ENCODE measurements at places on chromosomes 11 and 22. TPM values are rescaled to one million over a fixed set of nuclear protein-coding genes. Genes with fewer than 3 reads are reported as not detected.

ISX gene
- not detected for total RNA-seq

RIMBP3C gene
- 1.2 TPM for total RNA-seq

DNA sequence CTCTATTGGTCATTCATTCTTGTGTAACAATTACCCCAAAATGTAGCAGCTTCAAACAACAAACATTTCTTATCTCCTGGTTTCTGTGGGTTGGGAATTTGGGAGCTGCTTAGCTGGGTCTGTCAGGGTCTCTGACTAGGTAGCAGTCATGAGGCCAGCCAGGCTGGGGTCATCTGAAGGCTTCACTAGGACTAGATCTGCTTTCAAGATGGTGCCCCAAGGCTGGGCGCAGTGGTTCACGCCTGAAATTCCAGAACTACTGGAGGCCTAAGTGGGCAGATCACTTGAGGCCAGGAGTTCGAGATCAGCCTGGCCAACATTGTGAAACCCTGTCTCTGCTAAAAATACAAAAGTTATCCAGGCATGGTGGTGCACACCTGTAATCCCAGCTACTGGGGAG, 13.1 kb upstream of the SPDYC start:
- H3K27ac ChIP-seq = no peak overlapping the region
- H3K36me3 ChIP-seq = no peaks in the 10 kb centered on the region
- peaks cover 15% of the 10 kb centered on the region for H3K27me3 ChIP-seq
- no peak for DNase-seq
- no peak overlapping the region for H3K4me3 ChIP-seq

- no peak overlapping the region for H3K4me3 ChIP-seq
- DNase-seq = no peak
- H3K27me3 ChIP-seq = no peaks in the 10 kb centered on the region
- peaks cover 48% of the 10 kb centered on the region for H3K4me1 ChIP-seq
- peaks cover 5% of the 10 kb centered on the region for H3K36me3 ChIP-seq
- peak overlapping the region; percentile 81 for H3K27ac ChIP-seq
Measured at GRCh38 chr22:26692215-26692614, 34.8 kb downstream of the MIAT start.

- no peak for DNase-seq
- no peak overlapping the region for H3K27ac ChIP-seq
- H3K27me3 ChIP-seq = peaks cover 64% of the 10 kb centered on the region
- peaks cover 6% of the 10 kb centered on the region for H3K36me3 ChIP-seq
Measured at GRCh38 chr11:133156986-133157745, 375.1 kb downstream of the OPCML start.

DNA sequence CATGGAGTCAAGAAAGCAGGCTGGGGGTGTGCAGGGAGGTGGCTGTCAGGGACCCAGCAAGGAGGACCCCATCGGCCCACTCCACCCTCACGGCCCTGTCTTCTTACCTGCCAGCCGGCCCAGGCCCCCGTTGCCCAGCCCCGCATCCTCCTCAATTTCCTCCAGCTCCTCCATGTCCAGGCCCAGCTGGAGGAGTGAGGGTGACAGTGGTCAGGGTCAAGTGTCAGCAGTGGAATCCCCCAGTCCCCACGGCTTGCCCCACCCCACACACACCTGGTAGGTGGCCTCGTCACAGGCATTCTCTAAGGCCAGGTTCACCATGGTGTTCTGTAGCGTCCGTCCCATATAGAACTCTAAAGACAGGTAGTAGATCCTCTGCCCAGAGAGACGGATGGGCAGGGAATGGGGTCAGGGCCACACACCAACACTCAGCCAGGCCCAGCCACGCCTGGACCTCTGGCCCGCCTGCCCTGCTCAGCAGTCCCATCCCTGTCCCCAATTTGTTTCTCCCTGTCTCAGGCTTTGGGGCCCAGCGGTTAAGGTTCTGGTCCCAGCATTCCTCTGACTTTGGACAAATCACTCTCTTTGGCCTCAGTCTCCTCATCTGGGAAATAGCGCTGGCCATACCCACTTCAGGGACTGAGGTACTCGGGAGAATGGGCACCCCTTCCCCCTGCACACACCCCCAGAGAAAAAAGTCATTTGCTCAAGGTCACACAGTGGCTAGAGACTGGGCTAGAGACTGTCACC, 1.3 kb downstream of the PYGM start:
- peaks cover 36% of the 10 kb centered on the region for H3K4me1 ChIP-seq
- H3K4me3 ChIP-seq = peak overlapping the region; percentile 81
- H3K27ac ChIP-seq = peak overlapping the region; percentile 81
- DNase-seq = no peak
- peaks cover 4% of the 10 kb centered on the region for H3K36me3 ChIP-seq

DNA sequence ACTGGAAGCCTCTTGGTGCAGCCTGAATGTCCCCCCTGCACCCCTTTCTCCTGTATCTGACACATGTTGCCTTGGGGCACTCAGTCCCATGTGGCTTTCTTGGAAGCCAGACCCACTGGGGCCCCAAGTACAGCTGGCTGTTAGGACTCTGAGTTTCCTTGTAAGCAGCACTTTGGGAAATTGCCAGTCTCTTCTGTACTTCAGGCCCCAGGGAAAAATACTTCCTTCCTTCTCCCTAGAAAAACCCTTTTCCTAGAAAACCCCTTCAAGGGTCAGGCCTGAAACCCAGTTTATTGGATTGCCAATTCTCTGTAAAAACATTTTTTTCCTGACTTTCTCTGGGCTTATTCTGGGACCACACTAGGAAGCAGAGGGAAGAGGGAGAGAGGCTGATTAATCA, 360.3 kb downstream of the TENM4 start:
- H3K4me3 ChIP-seq = no peak overlapping the region
- H3K27me3 ChIP-seq = peaks cover 16% of the 10 kb centered on the region
- DNase-seq = no peak

- H3K4me1 ChIP-seq = no peaks in the 10 kb centered on the region
- no peaks in the 10 kb centered on the region for H3K27me3 ChIP-seq
- no peak overlapping the region for H3K27ac ChIP-seq
- no peaks in the 10 kb centered on the region for H3K36me3 ChIP-seq
- DNase-seq = no peak
Measured at GRCh38 chr11:1150116-1150515, 7.6 kb upstream of the MUC5AC start.

GRCh38 chr22:24736526-24737053, 37.9 kb downstream of the PIWIL3 start:
- peaks cover 88% of the 10 kb centered on the region for H3K27me3 ChIP-seq
- no peak for DNase-seq
- peaks cover 2% of the 10 kb centered on the region for H3K36me3 ChIP-seq

Data from T-helper 17 cell (primary cell).